Pancreas (tissue), 10 donors: ENCODE measurements at places on chromosomes 13 and 19. TPM values are rescaled to one million over a fixed set of nuclear protein-coding genes. Genes with fewer than 3 reads are reported as not detected.
A peak's percentile ranks its signal among the peaks of the same experiment; 100 is the strongest.

GRCh38 chr19:1563251-1563650, 4.9 kb downstream of the MEX3D start:
- H3K27me3 ChIP-seq: no peaks in the 10 kb centered on the region
- H3K36me3 ChIP-seq: no peaks in the 10 kb centered on the region
- no peaks in the 10 kb centered on the region for H3K4me1 ChIP-seq
- no peak for DNase-seq
- H3K27ac ChIP-seq: no peak overlapping the region

DNA sequence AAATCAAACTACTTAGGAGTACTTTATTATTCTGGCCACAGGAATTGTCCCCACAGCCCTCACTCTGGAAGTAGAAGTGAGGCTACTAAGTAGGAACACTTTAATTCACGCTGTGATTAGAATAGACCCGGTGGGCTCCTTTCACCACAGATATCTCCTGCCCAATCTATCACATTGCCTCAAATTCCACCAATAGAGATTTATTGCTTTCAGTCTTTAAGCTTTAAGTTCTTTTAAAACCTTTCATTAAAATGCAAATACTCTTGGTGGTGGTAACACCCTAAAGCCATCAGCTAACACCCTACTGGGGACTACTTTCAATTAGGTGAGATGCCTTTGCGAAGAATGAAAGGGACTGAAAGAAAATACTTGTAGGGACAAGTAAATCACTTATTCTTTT, 181.9 kb downstream of the DACH1 start:
- H3K36me3 ChIP-seq: no peaks in the 10 kb centered on the region
- H3K27ac ChIP-seq: no peak overlapping the region
- no peaks in the 10 kb centered on the region for H3K27me3 ChIP-seq
- no peak overlapping the region for H3K4me3 ChIP-seq
- no peak for DNase-seq

ZNF561 gene
- total RNA-seq: 10.3 TPM

DNA sequence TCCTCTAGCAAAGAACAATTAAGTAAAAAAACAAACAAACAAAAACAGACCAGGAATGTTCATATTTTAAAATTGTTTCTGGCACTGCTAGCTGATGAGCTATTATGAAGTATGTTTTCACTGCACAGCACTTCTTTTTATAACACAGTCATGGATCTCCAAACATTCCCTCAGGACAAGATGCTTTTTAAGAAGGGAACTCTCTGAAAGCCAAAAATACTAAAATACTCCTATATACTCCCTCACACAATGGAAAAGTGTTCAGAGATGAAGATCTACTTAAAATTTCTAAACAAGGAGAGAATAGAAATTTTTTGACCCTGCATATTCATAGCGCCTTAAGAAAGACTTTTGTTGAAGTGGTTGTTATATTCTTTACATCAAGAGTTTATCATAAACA, 926.8 kb downstream of the DIAPH3 start:
- H3K27ac ChIP-seq: no peak overlapping the region
- H3K36me3 ChIP-seq: no peaks in the 10 kb centered on the region
- DNase-seq: no peak

- H3K4me3 ChIP-seq: no peak overlapping the region
- H3K27me3 ChIP-seq: no peaks in the 10 kb centered on the region
- H3K36me3 ChIP-seq: no peaks in the 10 kb centered on the region
- DNase-seq: peak; percentile 46
Observed at GRCh38 chr19:33887891-33888290, 91.2 kb downstream of the KCTD15 start.

DNA sequence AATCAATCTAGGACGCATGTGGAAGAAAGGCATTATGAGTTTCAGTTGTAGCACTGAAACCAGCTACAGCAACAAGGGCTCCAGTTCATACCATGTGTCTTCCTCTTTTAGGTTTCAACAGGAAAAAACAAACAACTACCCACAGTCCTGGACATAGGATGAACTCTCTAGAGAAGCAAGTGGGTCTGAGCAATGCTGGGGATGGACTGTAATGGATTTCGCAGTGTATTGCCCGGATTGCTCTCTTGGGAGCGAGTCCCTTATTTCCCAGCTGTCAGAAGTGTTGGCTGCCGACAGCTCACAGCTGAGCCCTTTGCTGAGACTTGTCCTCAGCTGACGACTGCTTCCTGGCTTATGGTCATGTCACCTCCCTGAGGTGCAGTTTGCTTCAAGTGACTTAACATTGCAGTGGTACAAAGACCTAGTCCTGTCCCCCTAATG, 12.1 kb upstream of the MYCBP2 start:
- no peak overlapping the region for H3K4me3 ChIP-seq
- H3K4me1 ChIP-seq: no peaks in the 10 kb centered on the region
- H3K27ac ChIP-seq: no peak overlapping the region

- no peaks in the 10 kb centered on the region for H3K36me3 ChIP-seq
- DNase-seq: no peak
- no peak overlapping the region for H3K27ac ChIP-seq
- H3K4me3 ChIP-seq: no peak overlapping the region
- H3K27me3 ChIP-seq: no peaks in the 10 kb centered on the region
Observed at GRCh38 chr13:46620029-46620428, 67.1 kb downstream of the LRCH1 start.

MICOS13 gene
- total RNA-seq: 25.9 TPM

LGI4 gene
- 2.5 TPM for total RNA-seq
